Type B pancreatic cell (in vitro differentiated cells): ENCODE measurements at places on chromosomes 11 and 22. TPM values are rescaled to one million over a fixed set of nuclear protein-coding genes. Genes with fewer than 3 reads are reported as not detected.

Gene RASD2
- 0.21 and 0.24 TPM in 2 replicates for total RNA-seq

Gene IGSF9B
- total RNA-seq = 6.6 and 10.6 TPM in 2 replicates

Gene SHISA8
- total RNA-seq = 0.22 and 0.45 TPM in 2 replicates

Gene SYCE3
- total RNA-seq = not detected in 2 replicates

Gene B4GAT1
- total RNA-seq = 16.0 and 31.9 TPM in 2 replicates

Gene DYNC2H1
- total RNA-seq = 8.9 and 26.1 TPM in 2 replicates

Gene SCUBE1
- 1.8 and 42.8 TPM in 2 replicates for total RNA-seq

Gene ACR
- 0.19 and 0.22 TPM in 2 replicates for total RNA-seq

Gene DEFB131B
- total RNA-seq = not detected in 2 replicates

Gene LRRC32
- total RNA-seq = 4.3 and 5.4 TPM in 2 replicates

Gene KRTAP5-1
- total RNA-seq = not detected in 2 replicates

Gene RIMBP3B
- 0.29 TPM in 1 of 2 replicates, not detected in the other for total RNA-seq

Gene CHST1
- total RNA-seq = 4.5 and 9.2 TPM in 2 replicates

Gene MS4A3
- total RNA-seq = not detected in 2 replicates

Gene GRAMD1B
- 2.6 and 15.2 TPM in 2 replicates for total RNA-seq

Gene OR10A3
- total RNA-seq = not detected in 2 replicates

Gene CCDC157
- 6.9 and 9.4 TPM in 2 replicates for total RNA-seq

Gene TSPAN32
- 2.6 and 7.2 TPM in 2 replicates for total RNA-seq

Gene LSP1
- total RNA-seq = 0.50 and 0.53 TPM in 2 replicates

Gene MS4A1
- not detected in 2 replicates for total RNA-seq

Gene CNGA4
- total RNA-seq = 0.62 and 0.68 TPM in 2 replicates

Gene SLC1A2
- total RNA-seq = 1.9 and 7.4 TPM in 2 replicates

Gene FAM227A
- total RNA-seq = 5.0 and 11.2 TPM in 2 replicates

Gene MMP7
- 1.8 and 3.5 TPM in 2 replicates for total RNA-seq

Gene CRYBA4
- total RNA-seq = 1.0 TPM in 1 of 2 replicates, not detected in the other

Gene EI24
- total RNA-seq = 102 and 114 TPM in 2 replicates

Gene NNMT
- 0.64 and 2.8 TPM in 2 replicates for total RNA-seq

Gene CSRP3
- not detected in 2 replicates for total RNA-seq

Gene INPP5J
- 8.7 and 9.3 TPM in 2 replicates for total RNA-seq

Gene PTGDR2
- total RNA-seq = 2.6 and 7.9 TPM in 2 replicates

Gene GGTLC2
- not detected in 2 replicates for total RNA-seq

Gene CLMP
- 3.6 and 65.7 TPM in 2 replicates for total RNA-seq
